ENCODE measurements at places on chromosomes 16 and 17. TPM values are rescaled to one million over a fixed set of nuclear protein-coding genes. Genes with fewer than 3 reads are reported as not detected.

DNA sequence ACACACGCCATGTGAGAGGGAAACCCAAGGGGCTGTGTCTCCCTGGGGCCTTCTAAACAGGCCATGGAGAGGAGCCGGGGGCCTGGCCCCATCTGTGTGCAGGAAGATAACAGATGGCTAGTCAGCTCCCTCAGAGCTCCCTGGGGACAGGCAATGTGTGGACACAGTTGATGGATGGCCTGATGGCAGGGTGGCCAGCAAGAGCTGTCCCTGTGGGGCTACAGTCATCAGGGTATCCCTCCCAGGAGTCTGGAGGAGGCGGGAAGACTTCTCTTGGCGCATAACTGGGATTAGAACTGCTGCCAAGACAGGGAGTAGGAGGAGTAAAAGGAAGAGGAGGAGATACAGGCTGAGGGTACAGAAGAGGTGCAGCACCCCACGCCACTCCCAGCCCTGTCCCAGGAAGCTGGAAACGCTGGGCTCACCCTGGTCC lies 17.3 kb downstream of the MYO18A start:
- DNase-seq = no peak

DNA sequence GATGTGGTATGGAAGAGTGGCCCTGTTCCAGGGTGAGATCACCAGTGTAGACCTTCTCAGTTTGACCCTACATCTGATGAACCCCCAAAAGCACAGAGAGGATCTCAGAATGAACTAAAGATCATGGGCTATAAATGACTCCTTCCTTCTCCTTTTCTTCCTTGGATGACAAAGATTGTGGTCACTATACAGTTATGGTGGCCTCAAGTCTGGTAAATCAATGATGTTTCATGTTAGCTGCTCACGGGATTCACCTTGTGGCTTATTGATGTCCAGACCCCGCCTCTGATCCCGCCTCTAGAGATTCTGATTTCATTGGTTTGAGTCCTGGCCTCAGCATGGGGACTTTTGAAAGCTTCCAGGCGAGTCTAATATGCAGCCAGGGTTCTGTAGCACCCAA lies 112.2 kb downstream of the PITPNC1 start:
- no peak for DNase-seq

DNA sequence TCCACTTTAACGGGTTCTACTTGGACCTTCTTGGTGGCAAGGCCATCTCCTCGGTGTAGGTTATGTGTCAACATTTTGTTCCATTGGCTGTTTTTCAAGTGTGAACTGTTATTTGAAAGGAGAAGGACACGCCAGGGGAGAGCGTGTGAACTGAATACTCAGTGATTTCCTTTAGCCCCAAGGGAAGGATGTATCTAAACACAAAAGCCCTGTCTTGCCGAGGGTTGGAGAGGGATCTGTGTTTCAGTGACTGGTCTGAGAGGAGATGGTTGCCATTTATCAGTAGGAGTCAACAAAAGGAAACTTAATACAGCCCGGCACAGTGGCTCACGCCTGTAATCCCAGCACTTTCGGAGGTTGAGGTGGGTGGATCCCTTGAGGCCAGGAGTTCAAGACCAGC lies 50.0 kb downstream of the USP10 start:
- no peak for DNase-seq

DNA sequence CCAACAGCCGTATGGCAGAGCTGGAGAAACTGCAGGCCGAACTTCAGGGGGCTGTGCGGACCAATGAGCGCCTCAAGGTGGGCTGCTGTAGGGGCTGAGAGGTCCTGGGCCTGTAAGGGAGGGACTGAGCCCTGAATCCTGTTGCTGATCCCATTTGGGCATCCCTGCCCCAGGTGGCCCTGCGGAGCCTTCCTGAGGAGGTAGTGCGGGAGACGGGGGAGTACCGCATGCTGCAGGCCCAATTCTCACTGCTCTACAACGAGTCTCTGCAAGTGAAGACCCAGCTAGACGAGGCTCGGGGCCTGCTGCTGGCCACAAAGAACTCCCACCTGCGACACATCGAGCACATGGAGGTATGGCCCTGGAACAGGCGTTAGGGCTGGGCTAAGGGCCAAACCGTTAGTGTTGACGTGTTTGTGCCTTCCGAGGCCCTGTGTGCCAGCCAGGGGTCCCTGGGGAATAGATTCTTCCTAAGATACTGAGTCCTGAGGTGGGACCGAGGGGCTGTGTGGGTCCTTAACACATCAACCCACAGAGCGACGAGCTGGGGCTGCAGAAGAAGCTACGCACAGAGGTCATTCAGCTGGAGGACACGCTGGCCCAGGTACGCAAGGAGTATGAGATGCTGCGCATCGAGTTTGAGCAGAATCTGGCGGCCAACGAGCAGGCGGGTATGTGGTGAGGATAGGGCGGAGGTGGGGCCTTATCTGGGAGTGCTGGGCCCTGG lies 4.2 kb downstream of the RNF40 start:
- no peak for DNase-seq

GRCh38 chr16:7518158-7518557 lies 185.5 kb downstream of the RBFOX1 start:
- no peak for DNase-seq

GRCh38 chr16:89711601-89712273 lies 9.0 kb downstream of the VPS9D1 start:
- DNase-seq = peak; percentile 37

GRCh38 chr17:75827308-75828075 lies 16.7 kb downstream of the UNC13D start:
- no peak for DNase-seq

- no peak for DNase-seq
These were observed 12.2 kb downstream of the RPL19 start for GRCh38 chr17:39212195-39212810.

DNA sequence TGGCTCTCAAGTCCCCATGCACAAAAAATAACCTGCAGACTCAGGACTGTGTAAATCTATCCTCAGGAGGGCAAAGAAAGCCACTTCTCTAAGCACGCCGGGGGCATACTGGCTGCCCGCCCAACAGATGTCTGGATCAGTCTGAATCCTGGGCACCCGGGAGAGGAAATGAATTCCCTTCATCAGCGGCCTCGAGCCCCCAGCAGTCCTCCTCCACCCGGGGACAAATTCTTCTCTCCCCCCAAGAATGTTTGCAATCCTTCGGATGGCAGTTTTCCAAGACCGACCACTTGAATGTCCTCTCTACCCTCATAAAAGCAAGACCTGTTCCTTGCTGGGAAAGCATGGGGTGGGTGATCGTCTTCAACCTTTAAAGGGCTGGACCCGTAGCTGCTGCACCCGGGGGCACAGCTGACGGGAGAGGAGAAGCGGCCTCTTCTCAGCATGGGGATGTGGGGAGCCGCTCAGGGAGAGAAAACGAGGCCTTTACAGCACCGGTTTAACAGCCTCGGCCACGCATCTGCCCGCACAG lies 9.4 kb upstream of the MAP2K3 start:
- no peak for DNase-seq

GRCh38 chr16:71426069-71426879 lies 15.6 kb downstream of the TLE7 start:
- peak; percentile 99 for DNase-seq

GRCh38 chr17:43389046-43389947 lies 9.5 kb upstream of the ARL4D start:
- DNase-seq = peak; percentile 72

GRCh38 chr17:63356337-63356757 lies 89.8 kb downstream of the CYB561 start:
- peak; percentile 82 for DNase-seq

DNA sequence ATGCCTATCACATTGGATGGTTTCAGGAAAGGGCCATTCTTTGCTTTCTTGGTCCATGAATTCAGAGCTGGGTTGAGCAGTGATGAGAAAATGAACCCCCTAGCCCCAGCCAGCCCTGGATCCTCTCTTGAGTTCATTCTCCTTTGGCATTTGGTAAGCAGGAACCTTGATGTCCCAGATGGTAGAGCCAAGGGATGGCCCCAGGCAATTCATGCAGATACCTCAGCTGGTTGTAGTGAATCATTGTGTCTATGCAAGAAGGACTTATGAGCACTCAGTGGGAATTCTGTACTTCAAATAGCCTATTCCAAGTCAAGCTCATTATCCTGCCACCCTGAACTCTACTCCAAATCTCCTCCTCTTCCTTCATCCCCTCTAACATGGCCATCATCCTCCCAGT lies 412.7 kb downstream of the UTP18 start:
- peak; percentile 33 for DNase-seq

DNA sequence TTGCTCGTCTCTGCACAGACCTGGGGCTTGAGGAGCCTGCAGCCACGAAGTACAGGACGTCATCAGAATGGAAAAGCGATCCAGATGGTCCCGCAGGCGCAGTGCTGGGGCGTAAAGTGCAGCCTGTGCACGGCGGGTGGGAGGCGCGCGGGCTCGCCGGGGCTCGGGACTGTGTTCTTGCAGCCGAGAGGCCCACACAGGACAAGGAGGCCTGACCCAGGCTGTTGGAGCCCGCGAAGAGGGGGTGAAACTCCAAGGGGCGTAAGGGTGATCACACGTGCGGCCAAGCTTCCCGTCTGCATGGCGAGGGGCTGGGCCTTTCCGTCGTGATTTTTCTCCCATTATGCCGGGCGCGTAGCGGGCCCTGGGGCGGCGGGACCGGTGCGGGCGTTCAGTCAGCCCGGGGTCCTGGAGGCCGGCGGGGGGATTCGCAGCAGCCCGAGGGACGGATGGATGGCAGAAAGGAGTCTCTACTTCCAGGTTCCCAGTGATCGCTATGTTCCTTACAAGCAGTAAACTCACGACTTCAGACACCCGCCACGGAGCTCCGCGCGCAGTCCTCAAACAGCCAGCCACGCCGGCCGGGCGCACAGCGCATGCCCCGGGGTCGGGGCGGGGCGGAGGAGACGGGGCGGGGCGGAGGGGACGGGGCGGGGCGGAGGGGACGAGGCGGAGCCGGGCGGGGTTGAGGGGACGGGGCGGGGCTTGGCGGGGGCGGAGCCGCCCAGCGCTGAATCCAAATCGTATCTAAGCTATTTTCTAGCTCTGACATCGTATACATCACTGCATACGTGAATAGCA lies 141.0 kb upstream of the KCNJ18 start:
- peak; percentile 69 for DNase-seq

DNA sequence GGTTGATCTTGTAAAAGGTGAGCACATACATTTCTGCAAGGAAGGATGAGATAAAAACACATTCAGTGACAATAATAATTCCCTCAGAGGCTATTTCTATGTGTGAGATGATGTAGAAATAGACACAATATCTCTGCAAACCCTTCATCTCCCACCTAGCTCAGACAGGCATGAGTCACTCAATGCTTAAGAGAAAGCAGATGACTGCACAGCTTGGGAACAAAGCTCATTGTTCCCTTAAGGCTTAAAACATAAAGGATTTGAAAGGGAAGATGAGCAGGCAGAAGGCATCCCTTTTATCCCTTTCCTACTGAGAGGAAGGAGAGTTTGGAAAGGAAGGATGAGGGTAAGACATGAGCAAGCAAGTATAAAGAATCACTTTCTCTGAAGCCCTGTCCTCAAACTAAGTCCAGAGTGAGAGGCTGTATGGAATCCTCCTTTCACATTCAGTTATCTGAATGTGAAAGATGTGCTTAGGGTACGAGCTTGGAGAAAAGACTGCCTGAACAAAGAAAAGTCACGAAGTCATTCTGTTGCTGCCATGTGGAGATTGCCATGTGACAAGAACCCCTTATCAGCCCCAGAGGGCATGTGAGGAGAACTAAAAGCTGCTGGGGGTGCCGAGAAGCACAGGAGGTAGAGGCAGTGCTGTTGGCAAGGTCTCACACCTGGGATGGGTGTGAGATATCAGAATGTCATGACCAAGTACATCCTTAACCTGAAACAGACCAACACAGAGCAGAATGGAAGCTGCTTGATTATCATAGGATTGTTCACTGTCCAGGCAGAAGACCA lies 58.2 kb downstream of the CNTNAP4 start:
- no peak for DNase-seq

Gene ALOX15B
- polyA plus RNA-seq = 83.5 TPM

Gene KRTAP9-8
- not detected for polyA plus RNA-seq

Gene CKLF
- 108 TPM for polyA plus RNA-seq

Gene HEATR9
- not detected for polyA plus RNA-seq

Gene ATAD5
- 2.3 TPM for polyA plus RNA-seq

Gene TXNL4B
- polyA plus RNA-seq = 10.2 TPM

Gene PROCA1
- polyA plus RNA-seq = 0.82 TPM
